ENCODE measurements at places on chromosomes 7 and 10.

DNA sequence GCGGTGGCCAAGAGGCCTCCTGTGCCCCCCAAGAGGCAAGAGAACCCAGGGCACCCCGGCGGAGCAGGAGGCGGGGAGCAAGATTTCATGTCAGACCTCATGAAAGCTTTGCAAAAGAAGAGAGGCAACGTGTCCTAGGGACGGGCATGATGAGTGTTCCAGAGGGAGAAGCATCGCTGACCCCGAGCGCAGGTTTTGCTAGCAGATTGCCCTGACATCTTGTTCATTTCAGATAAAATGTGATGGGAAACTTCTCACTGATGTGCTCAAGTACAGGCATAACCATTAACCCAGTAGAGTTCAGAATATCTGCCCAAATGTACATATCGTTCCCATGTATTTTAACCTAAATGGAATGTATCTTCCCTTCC, 129.2 kb downstream of the APBB1IP start:
- no peak for DNase-seq

GRCh38 chr7:139054101-139054500, 18.3 kb upstream of the ZC3HAV1L start:
- DNase-seq = no peak

DNA sequence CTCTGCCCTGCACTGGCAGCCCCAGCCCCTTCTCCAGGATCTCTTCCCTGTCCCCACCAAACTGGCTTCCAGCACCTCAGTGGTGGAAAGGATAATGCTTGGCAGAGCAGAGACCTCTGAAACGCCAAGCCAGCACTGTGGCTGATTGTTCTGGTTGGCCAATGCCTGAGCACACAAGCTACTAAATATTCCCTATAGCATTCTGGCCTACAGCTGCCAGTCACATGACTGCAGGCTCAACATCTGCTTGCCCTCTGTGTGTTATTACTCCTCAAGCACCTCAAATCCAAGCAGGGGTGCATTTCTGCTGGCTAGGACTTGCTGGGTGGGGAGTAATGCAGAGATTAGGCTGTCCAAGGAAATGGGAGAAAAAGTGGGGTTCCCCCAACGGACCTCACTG, 6.1 kb downstream of the TBATA start:
- DNase-seq = no peak

DNA sequence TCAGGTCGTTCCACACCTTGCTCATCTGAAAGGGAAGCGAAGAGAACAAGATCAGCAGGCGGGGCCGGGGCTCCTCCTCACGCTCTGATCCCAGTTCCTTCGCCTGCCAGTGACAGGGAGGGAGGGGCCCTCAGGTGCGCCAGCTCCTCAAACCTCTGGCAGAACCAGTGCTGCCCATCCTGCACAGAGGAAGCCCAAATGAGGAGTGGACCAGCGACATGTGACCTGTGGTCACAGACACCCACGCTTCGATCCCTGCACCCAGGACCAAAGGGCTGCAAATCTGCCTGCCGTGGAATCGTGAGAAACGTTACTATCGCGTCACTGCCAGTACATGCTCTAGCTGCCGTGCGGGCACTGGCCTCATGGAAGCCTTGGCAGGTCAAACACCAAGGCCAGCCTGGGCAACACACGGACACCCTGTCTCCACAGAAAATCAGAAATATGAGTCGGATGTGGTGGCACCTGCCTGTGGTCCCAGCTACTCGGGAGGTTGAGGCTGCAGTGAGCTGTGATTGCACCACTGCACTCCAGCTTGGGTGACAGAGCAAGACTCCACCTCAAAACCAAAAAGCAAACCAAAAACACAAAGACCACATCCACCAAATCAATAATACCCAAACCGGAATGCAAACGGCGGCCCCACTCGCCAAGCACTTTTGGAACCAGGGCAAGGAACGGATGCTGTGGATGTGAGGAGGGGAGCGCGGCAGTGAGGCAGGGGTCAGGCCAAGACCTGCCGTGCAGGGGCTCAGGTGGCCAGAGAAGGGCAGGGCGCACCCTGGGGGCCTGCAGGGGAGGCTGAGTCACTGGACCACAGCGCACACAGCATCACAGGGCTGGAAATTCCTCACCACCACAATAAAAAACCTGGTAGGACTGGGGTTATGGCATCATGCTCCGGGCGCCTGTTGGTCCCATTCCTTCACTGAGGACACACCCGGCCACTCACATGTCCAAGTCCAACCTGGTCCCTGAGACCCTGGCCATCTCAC, 13.4 kb downstream of the NUDT1 start:
- no peak for DNase-seq

- DNase-seq = peak; percentile 92
These were observed 29.8 kb upstream of the GNA12 start for GRCh38 chr7:2873686-2874551.

- DNase-seq = no peak
These were observed 90.6 kb downstream of the CYP51A1 start for GRCh38 chr7:92043637-92044036.

DNA sequence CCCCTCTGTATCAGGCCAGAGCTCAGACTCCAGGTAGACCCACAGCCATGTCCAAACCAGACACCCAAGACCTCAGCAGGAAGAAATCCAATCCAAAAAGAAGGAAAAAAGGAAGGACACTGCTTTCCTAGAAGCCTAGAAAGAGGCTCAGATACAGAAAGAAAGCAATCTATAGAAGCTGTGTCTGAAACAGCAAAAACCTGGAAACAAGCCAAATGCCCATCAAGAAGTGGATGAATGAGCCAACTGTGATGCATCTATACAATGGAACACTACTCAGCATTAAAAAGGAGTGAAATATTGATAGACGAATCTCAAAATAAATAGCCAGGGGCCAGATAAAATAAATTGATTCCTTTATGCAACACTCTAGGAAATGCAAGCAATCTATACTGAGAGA, 31.6 kb downstream of the GRB10 start:
- DNase-seq = no peak

- no peak for DNase-seq
These were observed 101.0 kb upstream of the KCNMA1 start for GRCh38 chr10:77738496-77739158.

- DNase-seq = no peak
These were observed 62.3 kb upstream of the LBX1 start for GRCh38 chr10:101291331-101292193.

DNA sequence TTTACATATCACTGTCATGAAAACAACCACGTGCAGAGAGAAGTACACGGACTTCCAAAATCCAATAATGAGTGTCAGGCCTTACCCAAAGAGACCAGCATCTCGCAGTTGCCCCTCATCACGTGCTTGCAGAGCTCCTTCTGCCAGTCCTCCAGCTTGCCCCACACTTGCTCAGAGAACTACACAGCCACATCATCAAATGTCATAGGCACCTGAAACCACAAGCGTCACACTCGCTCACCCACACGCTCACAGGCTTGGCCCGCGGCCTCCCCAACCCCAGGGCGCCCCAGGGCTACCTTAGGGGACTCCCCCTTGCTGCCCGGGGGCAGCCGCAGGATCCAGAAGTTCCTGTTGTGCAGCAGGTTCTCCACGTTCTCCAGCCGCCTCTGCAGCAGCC, 123.4 kb upstream of the ZNF746 start:
- DNase-seq = no peak

DNA sequence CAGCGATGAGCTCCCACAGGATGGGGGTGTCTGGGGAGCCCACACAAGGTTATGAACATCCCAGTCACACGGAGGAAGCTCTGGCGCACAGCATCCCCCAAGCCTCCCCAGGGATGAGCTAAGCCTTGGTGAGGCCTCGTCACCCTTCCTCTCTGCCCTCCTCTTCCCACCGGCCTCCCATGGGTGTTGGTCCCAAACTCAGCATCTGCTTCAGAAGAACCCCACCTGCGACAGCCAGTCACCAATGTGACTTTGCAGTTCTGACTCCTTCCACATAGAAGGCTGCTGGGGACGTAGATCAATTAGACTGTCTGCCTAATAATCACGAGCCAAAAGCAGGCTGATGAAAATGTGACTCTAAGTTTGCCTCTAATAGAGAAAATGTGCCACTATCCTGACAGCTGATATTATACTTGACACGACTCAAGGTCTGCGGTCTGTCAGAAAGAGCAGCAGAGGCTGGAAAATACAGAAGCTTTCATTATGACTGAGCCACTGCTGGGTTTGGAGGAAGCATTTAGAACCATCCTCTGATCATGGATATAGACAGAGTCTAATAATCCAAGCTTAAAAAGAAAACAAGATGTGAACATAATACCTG, 116.0 kb upstream of the PFKP start:
- DNase-seq = no peak

DNA sequence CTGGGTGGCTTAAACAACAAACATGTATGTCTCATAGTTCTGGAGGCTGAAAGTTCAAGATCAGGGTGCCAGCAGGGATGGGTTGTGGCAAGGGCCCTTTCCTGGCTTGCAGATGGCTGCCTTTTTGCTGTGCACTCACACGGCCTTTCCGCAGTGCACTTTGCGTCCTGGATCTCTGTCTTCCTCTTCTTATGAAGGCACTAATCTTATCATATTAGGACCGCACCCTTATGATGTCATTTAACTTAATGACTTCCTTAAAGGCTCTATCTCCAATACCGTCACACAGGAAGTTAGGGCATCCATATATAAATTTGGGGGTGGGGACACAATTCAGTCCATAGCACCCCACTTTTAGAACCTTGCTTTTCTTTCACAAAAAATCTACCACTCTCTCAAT, 255.2 kb downstream of the SNX13 start:
- no peak for DNase-seq

GRCh38 chr10:12350167-12350872, 973 bp downstream of the CAMK1D start:
- DNase-seq = no peak

- no peak for DNase-seq
These were observed 74.3 kb upstream of the GNAI1 start for GRCh38 chr7:80060218-80060806.

- no peak for DNase-seq
These were observed 244.5 kb upstream of the PTER start for GRCh38 chr10:16192337-16192736.

DNA sequence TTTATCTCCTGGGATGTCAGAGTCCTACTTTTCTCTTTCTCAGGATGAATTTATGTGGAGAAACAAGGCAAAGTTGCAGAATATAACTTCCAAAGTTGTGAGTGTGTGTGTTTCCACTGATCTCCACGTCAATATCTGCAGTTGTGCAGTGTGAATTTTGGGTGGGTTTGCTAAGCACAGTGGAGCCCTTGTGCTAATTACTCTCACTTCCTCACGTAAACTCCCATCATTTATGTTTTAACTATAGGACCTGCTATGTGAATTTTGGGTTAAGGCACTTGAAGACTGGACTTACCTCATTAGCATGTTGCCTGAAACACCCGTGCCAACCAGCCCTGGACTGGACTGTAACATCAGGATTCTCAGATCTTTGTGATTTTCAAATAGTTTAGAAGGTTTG, 51.9 kb upstream of the NPVF start:
- DNase-seq = no peak

DNA sequence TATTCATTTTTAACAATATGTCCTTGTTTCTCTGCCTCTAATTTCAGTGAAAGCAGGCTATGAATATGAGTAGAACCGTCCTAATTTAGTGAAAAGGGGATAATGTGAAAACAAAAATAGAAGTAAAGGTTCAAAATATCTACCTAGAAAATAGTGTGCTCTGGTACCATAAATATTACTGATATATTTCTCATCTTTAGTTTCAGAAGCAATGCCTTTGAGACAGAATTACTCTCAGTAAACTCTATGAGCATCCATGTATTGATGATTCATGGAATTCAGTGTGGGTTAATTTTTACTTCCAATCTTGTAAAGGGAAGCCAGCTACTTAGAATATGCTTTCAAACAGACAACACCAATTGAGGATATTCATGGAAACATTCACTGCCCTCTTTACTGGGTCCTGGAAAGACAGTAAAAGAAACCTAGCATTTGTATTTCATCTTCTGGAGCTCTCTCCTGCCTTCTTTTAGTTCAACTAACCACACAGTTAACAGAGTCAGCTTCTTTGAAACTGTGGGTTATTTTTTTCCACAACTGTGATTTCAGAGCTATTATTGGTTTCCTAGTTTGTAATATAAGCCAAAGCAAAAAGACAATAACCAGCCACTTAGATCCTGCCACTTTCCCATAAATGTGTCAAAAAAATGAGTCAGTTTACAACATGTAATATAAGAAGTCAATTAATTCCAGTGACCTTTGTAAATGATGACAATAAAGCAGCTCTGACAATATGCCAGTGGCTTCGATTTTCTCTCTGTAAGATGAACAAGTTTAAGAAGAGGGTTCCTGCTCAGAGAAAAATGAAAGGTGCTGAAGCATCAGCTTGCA, 1.7 kb downstream of the LRRN3 start:
- DNase-seq = no peak

- no peak for DNase-seq
These were observed 115.0 kb downstream of the TMEM26 start for GRCh38 chr10:61338146-61338545.

GRCh38 chr7:80654887-80655340, 16.5 kb downstream of the CD36 start:
- DNase-seq = no peak

DNA sequence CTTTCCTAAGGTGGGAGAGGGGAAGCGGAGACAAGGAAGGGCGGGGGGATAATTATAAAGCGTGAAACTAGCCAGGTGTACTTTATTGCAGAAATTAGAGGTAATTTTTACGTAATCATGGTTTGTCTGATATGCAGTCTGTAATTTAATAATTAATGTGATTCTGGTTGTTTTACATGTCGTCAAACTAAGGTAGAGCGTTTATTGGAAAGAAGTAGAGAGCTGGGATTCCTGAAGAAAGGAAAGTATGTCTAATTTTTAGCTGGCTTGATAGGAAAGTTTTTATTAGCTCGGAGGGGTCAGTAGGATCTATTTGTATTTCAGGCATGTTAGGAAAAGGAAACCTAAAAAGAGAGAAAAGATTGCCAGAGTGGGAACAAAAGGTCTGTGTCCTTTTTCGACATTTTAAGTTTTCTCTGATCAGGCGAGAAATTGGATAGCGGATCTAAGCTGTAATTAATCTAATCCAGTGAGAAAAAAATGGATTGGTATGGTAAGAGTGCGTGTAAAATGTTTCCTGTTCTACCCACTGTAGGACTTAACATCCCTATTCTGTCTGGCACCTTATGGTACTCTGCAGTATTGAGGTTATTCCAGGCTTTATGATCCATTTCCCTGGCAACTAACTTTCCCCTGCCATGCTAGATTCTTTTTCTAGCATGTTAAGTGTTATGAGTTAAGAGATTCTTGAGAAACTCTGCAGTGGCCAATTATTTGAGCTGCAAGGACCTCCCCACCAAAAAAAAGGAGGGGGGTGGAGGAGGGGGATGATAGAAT, 1.4 kb downstream of the CELF2 start:
- no peak for DNase-seq

GRCh38 chr7:133613250-133613790, 360.4 kb downstream of the EXOC4 start:
- no peak for DNase-seq

DNA sequence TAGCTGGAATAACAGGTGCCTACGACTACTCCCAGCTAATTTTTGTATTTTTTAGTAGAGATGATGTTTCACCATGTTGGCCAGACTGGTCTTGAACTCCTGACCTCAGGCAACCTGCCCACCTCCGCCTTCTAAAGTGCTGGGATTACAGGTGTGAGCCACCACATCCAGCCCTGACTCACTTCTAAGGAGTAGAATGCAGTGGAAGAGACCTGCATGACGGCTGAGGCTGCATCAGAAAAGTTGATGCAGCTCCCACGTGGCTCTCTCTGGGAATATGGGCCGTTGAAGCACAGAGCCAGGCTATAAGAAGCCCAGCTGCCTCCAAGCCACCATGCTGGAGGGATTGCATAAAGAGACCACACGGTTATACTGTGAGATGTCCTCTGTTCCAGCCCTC, 21.6 kb upstream of the ASL start:
- DNase-seq = no peak

Measured in HS-5 (cell line).